Thoracic aorta (tissue), 2 donors: ENCODE measurements at places on chromosomes 2 and 18.

- DNase-seq: no peak
Observed at GRCh38 chr2:78035804-78036203, 513.6 kb upstream of the LRRTM4 start.

DNA sequence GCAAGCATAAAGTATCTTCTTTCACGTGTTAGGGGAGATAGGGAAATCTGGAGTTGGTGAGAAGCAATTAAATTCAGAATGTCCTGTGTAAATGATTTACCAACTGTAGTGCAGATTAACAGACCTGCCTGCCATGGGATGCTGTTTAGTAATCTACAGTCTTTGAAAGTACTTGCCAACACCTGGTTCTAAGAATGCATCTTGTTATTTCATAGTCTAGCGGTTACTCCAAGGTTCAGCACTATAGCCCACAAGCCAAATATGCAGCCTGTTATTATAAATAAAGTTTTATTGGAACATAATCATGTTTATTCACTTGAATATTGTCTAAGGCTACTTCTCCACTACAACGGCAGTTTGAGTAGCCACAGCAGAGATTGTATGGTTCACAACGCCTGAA lies 100.8 kb downstream of the OSBPL6 start:
- no peak for DNase-seq

GRCh38 chr2:151632993-151633565 lies 101.2 kb downstream of the NEB start:
- no peak for DNase-seq

DNA sequence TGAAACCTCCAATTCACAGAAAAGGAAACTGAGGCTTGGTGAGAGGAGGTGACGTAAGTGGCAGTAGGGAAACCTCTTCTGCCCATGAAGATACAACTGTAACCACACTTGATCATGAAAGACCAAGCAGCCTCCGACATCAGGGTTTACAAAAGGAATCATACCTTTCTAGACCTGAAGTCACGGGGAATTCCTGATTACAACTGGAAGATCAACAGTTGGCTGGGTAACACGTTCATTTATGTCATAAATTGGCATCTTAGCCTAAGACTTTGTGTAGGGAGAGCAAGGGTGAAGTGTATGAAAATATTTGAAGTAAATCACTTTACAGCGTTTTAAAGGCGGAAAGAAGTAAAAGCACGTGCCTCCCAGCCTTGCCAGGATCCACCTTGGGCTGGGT lies 922 bp downstream of the HS1BP3 start:
- no peak for DNase-seq

- DNase-seq: no peak
Observed at GRCh38 chr2:184551626-184552025, 46.7 kb upstream of the ZNF804A start.
